NCI-H524 treated with DMSO at 0.1 percent for 48 hours (cell line): ENCODE measurements at places on chromosomes 16 and 17.

GRCh38 chr17:29124925-29125273 lies 55.3 kb downstream of the MYO18A start:
- no peak for DNase-seq

DNA sequence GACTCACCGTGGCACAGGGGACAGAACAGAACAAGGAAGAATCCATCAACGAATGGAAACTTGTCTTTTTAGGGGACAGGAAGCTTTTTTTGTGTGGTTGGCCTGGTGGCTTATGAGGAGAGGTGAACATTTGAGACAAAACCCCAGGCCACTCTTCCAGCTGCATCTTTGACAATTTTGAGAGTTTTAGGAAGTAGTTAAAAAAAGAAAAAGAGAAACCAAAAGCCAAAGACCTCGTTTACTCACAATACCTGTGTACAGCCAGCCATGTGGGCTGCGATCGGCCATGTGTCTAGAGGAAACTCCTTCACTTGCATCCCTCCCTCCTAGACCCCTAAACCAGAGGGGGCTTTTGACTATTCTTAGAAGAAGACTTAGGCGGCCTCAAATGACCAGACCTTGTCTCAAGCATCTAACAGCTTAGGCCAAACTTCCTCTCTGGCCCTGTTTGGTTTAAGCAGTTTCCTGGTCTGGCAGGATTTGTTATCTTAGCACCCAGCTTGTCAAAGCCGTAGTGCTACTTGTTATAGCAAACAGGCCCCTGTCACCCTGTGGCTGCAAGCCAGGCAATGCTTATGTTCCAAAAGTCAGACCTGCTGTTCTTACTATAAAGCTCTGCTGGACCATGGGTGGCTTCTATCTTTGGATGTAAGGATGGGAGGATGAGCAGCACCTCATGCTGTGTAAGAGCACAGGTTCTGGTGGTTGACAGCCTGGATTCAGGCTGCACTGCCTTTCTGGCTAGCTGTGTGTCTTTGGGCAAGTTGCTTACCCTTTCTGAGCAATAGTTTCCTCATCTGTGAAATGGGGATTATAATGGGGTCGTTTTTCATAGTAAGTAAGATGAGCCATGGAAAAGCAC lies 17.7 kb downstream of the KSR1 start:
- no peak for DNase-seq

DNA sequence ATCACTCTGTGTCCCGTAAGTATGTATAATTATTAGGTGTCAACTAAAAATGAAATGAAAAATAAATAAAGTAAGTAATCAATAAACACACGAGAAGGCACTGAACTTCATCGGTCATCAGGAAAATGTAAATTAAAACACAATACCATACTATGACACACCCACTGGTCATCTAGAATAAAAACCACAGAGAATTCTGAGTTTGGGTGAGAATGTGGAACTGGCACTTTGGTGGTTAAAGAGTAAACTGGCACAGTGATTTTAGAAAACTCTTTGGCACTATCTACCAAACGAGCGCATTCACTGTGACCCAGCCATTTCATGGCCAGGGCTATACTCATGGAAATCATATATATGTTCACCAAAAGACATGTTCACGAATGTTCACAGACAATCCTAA lies 98.2 kb downstream of the HS3ST3A1 start:
- no peak for DNase-seq

- DNase-seq = no peak
Measured at GRCh38 chr17:62780269-62780668, 27.8 kb downstream of the MARCHF10 start.
